ENCODE measurements at places on chromosomes 16 and 17. TPM values are rescaled to one million over a fixed set of nuclear protein-coding genes. Genes with fewer than 3 reads are reported as not detected.

Gene COL1A1
- total RNA-seq = 570 TPM

Gene TMC8
- total RNA-seq = not detected

Gene NPIPA5
- 2.2 TPM for total RNA-seq

Gene KRTAP16-1
- not detected for total RNA-seq

Gene PLCG2
- 1.5 TPM for total RNA-seq

Gene KRTAP9-9
- not detected for total RNA-seq

Gene GNAO1
- under 0.01 TPM for total RNA-seq

Gene CTRB1
- not detected for total RNA-seq

Gene CYB561
- 15.7 TPM for total RNA-seq

Gene ALOX12
- total RNA-seq = 0.75 TPM

Gene ZNF205
- 24.1 TPM for total RNA-seq

Gene CHRNE
- 0.62 TPM for total RNA-seq

Gene ANKRD40CL
- not detected for total RNA-seq

Gene CCL18
- total RNA-seq = not detected

Gene DPEP3
- total RNA-seq = not detected

Gene HBA2
- not detected for total RNA-seq

Gene PKMYT1
- 16.8 TPM for total RNA-seq

Gene SHCBP1
- total RNA-seq = 71.8 TPM

Gene CCL14
- total RNA-seq = not detected

Gene BFAR
- 60.4 TPM for total RNA-seq

Gene LRRC37A
- 2.1 TPM for total RNA-seq

Gene SRCAP
- total RNA-seq = 30.9 TPM

Gene KRT24
- not detected for total RNA-seq

Gene IL32
- 1.9 TPM for total RNA-seq
